ENCODE measurements at places on chromosomes 1 and 21.

GRCh38 chr1:40029608-40030007 is 10.9 kb upstream of the CAP1 start:
- no peak for DNase-seq

- DNase-seq, result no peak
Observed at GRCh38 chr1:21594935-21595897, 73.9 kb downstream of the RAP1GAP start.

- peak; percentile 66 for DNase-seq
Observed at GRCh38 chr1:230772457-230773395, 25.5 kb downstream of the CAPN9 start.

DNA sequence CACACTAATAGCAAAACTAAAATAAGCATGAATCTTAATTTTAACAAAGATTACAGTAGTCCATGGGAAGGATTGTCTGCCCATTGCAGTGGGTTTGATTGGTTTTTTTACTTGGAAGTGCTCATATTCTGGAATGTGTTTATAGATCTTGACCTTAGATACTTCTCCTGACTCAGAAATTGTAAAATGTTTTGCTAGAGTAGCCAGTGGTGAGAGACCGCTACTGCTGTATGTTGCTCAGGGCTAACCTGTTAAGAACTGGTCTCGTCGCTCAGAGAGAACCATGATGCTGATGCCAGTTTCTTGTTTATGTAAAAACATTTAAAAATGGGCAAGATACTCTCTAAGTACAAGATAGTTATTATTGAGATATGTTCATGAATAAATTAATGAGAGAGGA is 99.9 kb downstream of the ROR1 start:
- no peak for DNase-seq

DNA sequence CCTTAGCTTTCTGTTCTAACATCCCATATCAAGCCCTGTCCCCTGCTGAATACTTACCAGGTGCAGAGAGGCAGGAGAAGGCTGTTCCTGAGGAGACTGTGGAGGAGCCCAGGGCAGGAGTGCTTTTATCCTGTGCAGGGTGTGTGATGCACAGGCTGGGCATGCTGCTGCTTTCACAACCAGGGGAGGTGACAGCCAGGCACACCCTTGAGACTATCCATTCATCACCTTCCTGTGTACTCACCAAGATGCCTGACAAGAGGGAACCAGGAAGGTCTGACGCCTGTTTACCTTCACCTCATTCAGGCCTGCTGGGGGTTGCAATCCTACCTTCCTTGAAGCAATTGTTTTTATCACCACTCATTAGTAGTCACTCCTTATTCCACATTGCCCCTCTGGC is at the start of gene LCE3E:
TSS of gene LCE3E (minus strand) at position 100 of the 400 bp plus-strand sequence. CDS start 572 bp downstream, outside the sequence.
- no peak for DNase-seq

DNA sequence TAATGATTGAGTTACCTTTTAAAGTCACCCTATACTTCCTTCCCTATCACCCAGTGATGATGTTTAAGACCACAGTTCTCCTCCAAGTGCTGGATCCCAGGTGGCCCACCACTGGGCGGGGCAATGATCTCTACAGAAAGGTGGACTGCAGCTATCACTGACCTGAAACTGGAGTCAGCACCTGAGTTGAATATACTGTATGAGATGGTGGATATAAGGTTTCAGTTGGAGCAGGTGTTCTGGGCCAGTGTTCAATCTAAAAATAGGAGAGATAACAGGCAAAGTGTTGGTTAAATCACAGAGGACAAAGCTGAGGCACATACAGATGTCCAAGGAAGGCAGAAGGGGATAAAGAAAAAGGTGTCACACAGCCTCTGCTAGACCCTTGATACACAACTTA is 96.6 kb downstream of the SIPA1L2 start:
- DNase-seq, result no peak

DNA sequence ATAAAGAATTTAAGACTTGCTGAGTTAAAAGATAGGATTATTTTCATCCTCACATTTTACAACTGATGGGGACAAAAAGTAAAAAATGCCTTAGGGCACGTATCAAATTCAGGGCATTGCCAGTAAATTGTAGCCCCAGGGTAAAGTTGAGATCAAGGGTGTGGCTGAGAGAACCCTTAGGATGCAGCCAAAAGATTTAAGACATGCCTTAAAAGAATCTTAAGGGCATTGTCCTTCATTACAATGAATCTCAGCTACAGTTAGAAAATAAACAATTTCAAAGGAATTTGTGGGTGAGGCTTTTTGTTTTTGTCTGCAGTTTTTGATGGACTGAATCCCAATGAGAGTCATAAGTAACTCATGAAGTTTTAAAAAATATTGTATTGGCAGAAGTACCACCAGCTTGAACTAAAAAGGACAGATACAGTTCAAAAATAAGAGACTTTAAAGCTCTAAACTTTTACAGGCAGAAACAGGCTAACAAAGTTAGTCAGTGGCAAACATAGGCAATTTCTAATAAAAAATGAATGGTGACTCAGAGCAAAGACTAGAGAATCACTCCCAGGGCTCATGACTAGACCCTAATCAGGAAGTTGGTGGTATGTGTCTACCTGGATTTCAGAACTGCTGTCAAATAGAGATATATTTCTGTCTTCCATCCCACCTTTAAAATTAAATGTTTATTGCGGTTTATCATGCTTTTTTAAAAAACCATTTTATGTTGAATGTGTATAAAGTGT is 165.1 kb upstream of the SNX7 start:
- DNase-seq, result no peak

- DNase-seq, result no peak
Observed at GRCh38 chr1:173043253-173043652, 7.5 kb downstream of the TNFSF18 start.

GRCh38 chr1:94240822-94241221 is 3.4 kb upstream of the ARHGAP29 start:
- no peak for DNase-seq

DNA sequence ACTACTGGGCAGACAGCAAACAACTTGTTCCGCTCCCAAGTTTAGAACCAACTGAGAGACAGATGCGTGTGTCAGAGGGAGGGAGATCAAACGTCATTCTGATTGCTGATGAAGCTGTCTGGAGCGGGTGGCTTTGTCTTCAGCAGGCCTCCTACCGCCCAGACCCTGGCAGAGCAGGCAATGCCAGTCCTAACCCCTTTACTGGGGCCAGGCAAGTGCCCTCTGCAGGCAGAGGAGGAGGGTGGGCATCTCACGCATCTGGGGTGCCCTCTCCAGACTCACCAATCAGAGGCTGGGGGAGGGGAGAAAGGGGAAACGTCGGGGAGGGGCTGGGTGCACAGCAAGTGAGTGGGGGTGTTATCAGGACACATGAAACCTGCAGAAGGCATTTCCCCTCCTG is 126.6 kb downstream of the ACTL8 start:
- DNase-seq, result no peak

DNA sequence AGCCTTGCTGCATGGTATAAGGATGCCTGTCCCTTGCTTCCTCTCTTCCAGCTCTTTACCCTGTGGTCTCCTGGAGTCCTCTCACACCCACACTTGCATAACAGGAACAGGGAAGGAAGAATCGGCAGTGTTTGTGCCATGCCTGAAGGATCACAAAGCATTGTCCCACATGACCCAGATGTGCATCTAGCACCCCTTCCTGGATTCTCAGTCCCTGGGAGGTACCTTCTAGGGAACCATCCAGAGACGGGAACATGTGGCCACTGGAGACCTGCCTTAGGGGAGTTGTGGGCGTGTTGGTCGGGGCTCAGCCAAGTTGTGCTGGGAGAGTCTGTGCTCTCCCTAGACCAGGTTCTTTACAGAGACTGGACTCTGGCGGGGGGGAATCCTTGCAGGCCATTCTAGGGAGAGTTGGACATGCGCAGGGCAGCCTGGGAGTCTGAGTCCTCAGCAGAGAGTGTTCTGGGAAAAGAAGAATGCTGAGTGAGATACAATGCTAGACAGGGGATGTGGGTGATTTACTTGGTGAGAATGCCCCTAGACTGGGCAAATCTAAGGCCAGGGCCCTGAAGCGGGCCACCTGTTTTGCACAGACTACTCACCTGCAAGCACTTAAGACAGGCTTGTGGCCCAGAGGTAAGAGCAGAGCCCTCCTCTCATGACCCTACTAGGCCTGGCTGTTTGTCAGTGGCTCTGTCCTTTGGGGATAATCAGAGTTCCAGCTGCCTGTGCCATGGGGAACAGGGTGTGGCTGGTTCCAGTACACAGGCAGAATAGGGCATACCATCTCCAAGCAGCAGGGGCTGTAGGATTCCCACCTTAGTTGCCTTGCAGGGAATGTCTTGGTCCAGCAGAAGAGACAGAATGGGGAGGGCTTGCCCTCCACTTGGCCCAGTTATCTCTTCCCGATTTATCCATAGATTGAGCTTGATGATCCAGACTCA is 89.8 kb downstream of the MAN1C1 start:
- no peak for DNase-seq

GRCh38 chr1:229410692-229411433 is 23.0 kb downstream of the ACTA1 start:
- DNase-seq, result peak; percentile 89

DNA sequence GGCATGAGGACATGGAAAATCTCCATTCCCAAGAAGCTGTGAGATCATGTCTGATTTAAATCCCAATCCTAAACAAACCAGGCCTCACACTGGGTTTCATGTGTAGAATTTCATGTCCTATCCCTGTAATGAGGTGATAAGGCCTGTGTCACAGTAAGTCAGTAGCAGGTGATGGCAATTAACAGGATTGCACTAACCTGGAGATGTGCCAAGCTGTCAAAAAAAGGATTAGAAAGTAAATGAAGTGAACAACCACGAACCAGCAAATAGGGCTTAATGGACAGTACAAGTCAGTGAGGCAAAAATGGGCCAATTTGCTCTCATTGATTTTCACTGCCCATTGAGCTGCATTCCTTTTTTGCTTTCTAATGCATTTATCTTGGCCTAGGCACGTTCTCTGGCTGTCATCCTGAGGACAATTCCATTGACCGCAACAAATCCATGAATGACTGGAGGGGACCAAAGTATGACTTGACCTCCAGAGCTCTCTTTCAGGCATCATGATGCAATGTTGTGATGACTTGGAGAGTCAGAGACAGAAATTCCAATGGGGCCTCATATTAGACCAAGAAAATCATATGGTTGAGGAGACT is 673.6 kb upstream of the ADGRL2 start:
- DNase-seq, result no peak

DNA sequence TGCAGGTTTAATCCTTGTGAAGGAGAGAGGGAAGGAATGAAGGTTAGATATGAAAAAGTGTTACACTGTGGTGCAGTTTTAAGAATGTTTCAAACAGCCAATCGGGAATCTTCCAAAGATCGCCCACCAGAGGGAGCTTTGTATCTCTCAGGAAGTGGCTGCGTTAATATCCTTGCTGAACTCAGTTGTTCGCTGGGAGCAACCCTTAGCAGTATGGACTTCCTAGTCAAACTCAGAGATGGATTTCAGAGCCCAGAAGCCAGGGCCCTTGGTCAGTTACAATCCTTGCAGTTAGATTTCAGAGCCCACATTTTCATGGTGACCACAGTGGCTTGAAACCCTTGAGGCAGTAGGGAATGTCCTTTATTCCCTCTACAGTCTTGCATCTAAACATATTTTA is 136.2 kb downstream of the NTNG1 start:
- DNase-seq, result no peak

GRCh38 chr1:219659684-219660083 is 46.8 kb upstream of the ZC3H11B start:
- no peak for DNase-seq

GRCh38 chr1:231252336-231252735 is 11.3 kb downstream of the GNPAT start:
- DNase-seq, result no peak

DNA sequence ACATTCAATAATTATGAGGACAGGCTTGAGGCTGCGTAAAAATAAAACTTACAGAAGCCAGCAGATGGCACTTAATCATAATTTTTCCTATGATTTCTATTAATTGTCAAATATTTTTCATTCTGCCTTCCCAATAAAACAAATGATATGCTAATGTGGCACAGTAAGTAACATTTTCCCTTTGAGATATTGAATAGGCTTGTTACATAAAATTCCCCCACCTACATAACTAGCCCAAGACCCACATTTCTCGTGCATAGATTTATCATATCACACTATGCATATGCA is 55.4 kb upstream of the PTGFRN start:
- no peak for DNase-seq

DNA sequence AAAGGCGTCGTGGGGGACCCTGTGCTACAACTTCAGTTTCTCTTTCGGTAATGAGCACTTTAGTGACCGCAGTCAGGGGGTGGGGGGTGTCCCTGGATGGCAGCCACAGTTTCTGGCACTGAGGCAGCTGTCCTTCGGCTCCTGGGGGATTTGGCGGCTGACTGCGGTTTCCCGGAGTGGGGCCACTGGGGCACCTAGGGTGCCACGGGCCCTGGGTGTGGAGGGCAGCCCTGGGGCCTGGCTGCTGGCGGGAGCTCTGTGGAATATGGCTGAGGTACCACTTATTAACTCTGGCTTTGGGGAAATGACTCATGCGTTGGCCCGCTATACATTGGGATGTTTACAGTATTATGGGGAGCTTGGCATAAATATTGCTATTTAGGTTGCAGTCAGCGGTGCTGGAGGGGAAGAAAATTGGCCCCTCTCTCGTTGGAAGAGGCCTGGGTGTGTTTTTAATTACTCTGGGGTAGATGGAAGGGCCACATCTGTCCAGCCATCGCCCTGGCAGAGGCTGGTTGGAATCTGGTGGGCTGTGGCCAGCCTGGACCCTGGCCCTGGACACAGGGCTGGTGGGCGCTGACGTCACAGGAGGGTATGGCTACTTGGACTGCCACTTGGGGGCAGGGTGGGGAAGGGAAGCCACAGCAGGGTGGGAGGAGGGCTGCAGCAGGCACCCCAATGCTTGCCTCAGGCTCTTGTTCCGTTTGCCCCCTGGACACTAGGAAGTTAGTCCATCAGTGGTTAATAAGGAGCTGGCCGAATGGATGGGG is 2.0 kb downstream of the EPHB2 start:
- no peak for DNase-seq

- no peak for DNase-seq
Observed at GRCh38 chr1:174167265-174167803, 8.0 kb downstream of the RABGAP1L start.

DNA sequence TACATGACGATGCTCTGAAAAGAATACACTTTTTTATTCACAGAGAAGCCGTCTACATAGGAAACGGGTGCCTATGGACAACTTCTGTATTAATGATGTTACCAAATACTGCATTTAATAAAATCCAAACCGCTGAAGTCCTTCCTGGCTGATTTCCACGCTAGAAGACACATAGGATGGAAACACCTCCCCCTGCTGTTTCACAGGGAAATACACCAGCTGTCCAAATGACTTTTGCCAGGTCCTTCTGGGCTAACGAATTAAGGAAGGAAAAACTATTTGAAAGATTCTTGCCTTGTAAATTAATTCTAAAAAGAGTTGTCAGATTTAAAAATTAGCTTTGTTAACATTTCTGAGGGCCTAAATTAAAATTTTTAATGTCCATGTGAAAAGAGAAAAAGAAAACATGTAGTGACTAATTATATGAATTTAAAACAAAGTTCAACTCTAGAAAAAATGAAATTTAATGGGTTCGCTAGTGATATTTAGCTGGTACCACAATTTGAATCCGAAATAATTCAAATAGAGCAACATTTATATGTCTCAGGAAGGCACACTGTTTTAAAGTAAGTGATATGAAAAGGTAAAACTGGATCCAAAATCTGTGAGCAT is 146.0 kb downstream of the RERE start:
- no peak for DNase-seq

GRCh38 chr1:69055194-69055593 is 512.5 kb upstream of the LRRC7 start:
- DNase-seq, result no peak

- no peak for DNase-seq
Observed at GRCh38 chr1:22861764-22862440, 110.8 kb downstream of the LACTBL1 start.

GRCh38 chr21:17622018-17622417 is 9.3 kb upstream of the BTG3 start:
- no peak for DNase-seq

All from occipital lobe (tissue), 3 donors.